NCI-H2107 (cell line): ENCODE measurements at places on chromosomes 6 and 20.

DNA sequence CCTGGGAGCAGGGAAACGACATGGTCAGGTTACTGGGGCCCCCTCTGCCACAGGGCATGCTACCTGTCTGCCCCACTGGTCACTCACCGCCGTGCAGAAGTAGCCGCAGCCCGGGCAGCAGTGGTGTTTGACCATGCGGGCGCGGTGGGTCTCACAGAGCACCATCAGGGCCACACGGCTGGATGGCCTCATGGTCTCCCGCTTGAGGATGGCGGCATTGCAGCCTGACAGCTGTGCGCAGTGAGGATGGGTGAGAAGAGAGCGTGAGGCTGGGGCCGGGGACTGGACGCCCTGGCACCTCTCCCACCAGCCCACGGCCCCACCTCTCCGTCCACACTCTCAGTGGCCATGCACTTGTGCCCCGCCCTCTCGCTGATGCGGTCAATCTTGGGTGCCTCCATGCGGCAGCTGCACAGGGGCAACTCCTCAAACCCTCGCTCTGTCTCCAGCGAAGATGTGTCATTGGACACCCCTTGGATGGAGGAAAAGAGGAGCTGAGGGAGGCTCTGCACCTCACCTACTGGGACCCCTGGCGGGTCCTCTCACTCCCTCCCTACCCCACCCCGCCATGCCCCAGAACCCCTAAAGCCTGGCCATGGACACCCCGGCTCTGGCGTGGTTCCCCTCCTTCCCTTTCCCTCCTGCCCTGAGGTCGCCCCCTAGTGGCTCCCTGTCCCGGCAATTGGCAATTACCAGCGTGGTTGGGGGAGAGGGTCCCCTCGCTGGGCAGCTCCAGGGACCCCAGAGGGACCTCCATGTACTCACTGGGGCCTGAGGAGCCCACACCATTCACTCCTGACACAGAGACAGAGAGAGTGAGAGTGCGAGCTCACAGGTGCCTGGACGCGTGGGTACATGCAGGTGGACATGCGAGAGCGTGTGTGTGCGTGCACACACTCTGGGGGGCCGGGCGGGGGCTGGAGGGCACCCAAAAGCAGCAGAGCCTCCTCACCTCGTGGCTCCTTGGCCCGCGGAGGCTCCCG, 8.9 kb downstream of the EHMT2 start:
- no peak for DNase-seq

DNA sequence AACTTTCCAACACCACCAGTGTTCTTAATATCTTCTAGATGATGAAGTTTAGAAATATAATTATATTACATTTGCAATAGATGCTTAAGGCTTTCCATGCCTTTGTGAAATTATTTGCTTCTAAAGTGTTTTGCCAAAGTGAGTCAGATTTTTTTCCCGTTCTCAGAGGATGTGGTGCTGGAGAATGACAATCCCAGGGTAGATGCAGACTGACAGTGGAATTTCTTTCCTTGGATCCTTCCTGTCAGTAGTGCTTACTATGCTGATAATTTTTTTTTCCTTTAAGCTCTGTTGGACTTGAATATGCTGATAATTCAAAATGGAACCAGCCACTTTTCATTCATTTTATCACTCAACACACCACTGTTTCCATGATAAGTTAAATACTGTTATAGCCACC, 59.9 kb upstream of the SOX4 start:
- DNase-seq: no peak

GRCh38 chr6:12039540-12040459, 27.7 kb downstream of the HIVEP1 start:
- no peak for DNase-seq

- DNase-seq: no peak
These were observed 68.3 kb upstream of the EDN1 start for GRCh38 chr6:12221856-12222255.

- DNase-seq: no peak
These were observed 76.1 kb upstream of the ANKEF1 start for GRCh38 chr20:9958693-9959092.

- DNase-seq: no peak
These were observed 5.6 kb downstream of the DDO start for GRCh38 chr6:110409794-110410193.
